ENCODE measurements at places on chromosomes 5 and 9.

GRCh38 chr9:36479101-36479500 lies 79.0 kb upstream of the RNF38 start:
- no peak for DNase-seq

GRCh38 chr9:135741276-135742219 lies 39.6 kb downstream of the KCNT1 start:
- no peak for DNase-seq

DNA sequence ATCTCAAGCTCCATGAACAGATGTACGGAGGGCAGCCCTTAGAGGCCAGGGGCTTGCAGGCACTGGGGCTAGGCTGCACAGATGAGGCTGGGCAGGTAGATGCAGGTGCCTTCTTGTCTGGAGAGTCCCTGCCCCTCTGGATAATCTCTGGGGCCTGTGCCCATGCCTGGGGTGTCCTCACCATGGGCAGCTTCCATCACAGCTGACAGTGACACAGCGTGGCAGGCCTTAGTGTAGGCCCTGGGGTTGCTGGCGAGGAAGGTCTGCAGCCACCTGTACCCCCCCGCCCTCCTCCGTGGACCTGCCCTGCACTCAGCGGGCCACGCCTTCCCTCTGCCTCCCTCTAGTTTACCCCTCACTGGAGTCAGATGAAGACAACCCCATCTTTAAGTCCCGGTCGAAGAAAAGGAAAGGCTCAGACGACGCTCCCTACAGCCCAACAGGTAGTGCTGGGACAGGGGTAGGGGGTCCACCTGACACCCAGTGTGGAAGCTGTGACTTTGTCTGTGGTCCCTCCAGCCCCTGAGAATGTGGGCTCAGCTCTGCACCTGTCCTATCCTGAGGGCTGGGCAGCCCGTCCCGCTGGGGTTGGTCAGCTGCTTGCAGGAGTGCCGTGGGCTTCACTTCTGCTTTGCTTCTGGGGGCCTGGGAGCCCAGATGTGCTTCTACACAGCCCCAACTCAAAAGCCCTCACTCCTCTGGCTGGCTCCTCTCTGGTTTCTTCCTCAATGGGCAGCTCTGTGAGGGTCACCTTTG lies 98.4 kb downstream of the PHF2 start:
- DNase-seq, result no peak

- DNase-seq, result no peak
These were observed 199.9 kb downstream of the PCSK5 start for GRCh38 chr9:76090330-76090729.

GRCh38 chr9:137406876-137407589 lies 15.9 kb downstream of the EXD3 start:
- peak; percentile 68 for DNase-seq

DNA sequence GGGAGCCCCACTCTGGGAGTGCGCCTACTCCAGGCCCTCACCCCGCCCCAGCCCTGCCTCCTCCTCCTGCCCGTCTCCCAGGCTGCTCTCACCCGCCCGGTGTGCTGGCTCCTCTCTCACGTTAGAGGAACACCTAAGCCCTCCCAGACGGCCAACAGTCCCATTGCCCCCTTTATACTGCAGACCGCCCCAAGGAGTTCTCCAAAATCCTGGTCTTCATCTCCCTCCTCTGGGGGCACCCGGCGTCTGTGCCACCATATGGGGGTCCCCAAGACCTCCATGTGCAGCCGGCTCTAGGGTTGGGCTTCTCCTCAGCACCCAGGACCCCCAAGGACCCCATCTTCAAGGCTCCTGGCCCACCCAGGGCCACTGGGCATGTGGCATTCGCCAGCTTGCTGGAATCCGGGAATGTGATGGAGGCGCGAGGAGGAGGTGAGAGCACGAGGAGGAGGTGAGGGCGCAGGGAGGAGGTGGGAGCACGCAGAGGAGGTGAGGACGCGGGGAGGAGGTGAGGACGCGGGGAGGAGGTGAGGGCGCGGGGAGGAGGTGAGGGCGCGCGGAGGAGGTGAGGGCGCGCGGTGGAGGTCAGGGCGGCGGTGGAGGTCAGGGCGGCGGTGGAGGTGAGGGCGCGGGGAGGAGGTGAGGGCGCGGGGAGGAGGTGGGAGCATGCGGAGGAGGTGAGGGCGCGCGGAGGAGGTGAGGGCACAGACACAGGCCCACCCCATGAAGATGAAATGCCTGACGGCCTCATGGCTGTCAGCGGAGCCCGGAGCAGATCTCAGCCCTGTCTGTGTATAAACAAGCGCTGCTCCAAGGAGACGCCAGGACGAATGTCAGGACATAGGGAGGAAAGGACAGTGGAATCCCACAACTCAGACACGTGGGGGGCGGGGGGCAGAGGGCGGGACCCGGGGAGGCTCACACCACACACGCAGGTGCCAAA lies 41.2 kb downstream of the EXD3 start:
- DNase-seq, result no peak

GRCh38 chr5:179553875-179554274 lies 3.5 kb downstream of the RUFY1 start:
- no peak for DNase-seq

DNA sequence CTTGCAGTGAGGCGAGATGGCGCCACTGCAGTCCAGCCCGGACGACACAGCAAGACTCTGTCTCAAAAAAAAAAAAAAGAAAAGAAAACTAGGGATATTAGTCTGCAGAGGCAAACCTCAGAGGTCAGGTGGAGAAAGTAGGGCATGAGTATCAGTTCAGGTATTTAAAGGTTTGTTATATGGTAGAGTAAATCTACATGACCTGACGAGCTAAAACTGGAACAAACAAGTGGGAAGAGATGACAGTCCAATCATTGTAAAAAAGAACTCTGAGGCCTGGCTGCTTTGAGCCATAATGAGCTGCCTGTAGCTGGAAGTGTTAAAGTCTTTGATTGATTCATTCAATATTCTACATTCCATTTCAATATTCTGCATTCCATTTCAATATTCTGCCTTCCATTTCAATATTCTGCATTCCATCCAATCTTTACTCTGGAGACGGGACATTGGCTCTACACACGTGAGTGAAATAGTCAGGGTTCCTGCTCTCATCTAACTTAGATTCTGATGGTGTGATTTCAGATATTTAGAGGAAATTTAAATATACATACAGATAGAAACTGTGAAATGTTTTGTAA lies 28.9 kb upstream of the GRAMD2B start:
- no peak for DNase-seq

GRCh38 chr9:130682421-130683121 lies 11.0 kb upstream of the EXOSC2 start:
- DNase-seq, result peak; percentile 47

- DNase-seq, result peak; percentile 30
These were observed 20.0 kb upstream of the CREBRF start for GRCh38 chr5:173035904-173036707.

DNA sequence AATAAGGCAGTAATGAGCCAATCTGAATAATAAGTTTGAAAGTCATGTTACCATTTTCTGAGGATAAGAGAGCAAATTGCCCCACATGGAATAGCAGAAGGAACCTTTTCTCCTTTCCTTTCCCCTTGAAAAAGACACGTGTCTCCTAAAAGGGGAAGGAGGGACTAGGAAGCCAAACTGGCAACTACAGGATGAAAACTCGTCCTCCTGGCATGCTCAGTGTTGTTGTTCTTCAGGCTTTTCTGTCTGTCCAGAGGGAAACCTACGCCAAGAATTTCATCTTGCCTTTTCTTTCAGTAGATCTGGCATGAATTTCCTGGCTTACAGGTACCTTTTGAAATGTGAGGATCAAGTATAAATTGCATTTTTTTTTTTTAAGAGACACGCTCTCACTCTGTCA lies 355.9 kb upstream of the TLE4 start:
- no peak for DNase-seq

DNA sequence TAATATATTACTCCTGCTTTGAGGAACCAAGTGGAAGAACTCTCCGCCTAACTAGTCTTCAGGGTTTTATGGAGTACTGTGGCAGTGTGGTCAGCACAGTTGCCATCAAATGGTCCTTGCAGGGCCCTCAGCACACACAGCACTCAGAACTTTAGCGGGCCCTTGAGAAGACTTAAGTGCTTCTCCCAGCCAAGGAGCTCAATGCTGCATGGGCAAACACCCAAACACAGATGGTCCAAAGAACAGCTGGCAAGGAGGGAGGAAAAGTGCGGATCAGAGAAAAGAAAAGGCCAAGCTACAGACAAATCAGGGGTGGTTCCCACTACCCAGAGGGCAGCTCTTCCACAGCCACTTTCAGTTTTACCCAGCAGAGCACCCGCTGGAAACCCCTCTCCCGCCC lies 98.6 kb downstream of the SPOCK1 start:
- DNase-seq, result no peak

- no peak for DNase-seq
These were observed 63.2 kb downstream of the SNX24 start for GRCh38 chr5:122908662-122909061.

DNA sequence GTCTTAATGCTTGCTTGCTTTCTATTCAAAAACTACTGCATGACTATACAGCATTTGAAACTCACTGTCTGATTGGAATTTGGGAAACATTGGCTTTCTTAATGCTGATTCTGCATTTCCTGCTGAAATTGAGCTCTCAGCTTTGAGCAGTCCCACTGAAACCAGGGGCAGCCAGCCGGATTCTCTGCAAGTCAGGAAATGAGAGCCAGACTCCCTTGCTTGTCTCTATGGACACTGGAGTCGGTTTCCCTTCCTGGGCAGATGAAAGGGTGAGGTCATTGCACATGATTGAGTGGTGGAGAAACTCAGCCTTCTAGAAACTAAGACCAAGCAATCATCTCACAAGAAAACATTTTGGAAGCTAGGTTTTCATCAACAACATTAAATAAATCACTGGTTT lies 119.7 kb upstream of the SPATA31C2 start:
- no peak for DNase-seq

- DNase-seq, result no peak
These were observed 108.0 kb downstream of the STARD4 start for GRCh38 chr5:111404270-111404769.

DNA sequence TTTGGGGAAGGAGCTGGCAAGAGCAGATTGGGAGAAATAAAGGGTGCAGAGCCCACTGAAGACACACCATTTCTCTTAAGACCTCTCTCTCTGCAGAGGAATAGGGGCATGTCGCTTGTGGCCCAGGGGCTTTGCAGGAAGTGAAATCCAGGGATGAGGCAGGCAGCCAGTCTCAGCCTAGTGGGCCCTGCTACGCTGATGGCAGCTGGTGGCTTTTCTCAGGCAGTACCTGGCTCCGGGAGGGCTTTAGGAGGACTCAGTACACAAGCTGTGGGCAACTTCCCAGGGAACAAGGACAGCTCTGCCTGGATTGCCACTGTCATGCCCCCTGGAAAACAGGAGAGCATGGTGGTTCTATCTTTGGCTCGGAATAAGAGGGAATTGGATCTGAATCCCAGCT lies 76.2 kb upstream of the NEURL1B start:
- DNase-seq, result no peak

DNA sequence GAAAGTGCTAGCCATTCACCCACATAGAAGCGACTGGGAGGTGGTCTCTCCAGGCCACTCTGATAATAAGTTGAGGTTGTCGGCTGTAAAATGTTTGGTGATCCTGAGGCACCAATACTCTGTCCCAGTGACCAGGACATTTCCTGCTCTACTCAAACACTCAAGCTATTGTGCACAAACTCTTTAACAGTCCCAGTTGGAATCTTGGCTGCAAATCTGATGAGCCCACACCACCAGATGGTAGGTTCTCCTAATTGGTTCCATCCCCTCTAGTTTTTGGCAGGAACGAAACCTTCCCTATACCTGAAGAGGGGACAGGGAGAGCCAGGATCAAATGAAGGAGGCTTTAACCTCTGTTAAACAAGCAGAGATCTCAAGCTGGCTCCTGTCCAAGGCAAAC lies 14.3 kb downstream of the GRIA1 start:
- no peak for DNase-seq

DNA sequence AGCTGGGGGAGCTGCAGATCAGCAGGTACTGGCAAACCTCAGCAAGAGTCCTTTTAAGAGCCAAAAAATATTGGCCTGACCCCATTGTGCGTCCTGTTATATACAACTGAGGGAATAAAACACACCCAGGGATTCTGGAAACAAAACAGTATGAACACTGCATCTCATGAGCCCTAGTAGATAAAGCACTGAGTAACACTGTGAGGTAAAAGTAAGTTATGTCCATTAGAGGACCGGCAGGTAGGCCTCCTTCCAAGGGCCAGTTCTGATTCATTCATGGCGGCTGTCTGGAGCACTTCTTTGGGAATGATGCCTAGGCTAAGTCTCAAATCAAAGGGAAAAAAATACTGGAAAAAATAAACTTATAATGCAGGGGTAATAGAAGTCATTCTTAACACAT lies 64.9 kb downstream of the PDE4D start:
- DNase-seq, result no peak

DNA sequence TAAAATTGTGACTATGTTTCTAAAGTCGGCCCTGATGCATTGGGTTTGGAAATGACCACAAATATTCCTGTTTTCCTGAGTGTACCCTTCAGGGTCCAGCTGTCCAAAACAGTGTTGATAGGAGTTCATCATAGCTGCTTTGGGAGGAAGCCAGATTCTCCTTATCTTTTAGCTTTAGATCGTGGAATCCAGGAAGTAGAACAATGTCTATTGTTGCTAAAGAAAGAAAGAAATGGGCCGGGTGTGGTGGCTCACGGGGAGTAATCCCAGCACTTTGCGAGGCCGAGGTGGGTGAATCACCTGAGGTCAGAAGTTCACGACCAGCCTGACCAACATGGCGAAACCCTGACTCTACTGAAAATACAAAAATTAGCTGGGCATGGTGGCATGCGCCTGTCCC lies 9.5 kb downstream of the CAVIN4 start:
- DNase-seq, result no peak

DNA sequence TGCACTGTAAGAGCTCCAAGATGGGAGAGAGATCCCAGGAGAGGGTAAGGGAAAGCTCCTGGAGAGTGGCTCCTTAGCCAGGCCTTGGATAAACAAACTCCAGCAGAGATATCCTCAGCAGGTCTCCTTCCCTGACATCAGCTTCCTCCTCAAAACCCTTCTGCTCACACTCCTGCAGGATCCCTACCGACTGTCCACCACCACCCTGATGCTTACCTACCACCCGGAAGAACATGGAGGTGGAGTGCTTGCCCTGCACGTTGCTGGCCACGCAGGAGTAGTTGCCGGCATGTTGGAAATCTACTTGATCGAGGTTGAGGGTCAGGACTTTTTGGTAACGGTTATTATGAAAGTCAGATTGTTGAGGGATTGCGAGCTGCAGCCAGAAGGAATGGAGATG lies 9.3 kb downstream of the CSF1R start:
- no peak for DNase-seq

GRCh38 chr5:65926893-65927292 lies 518 bp downstream of the ERBIN start:
- DNase-seq, result no peak

Measured in T-helper 2 cell treated with Interferon-gamma antibody and Interleukin-4, amounts not matched to agents 5 μg/mL and 100 μg/mL, for 36 hours (primary cell).